ENCODE measurements at places on chromosomes 7 and 10.

- no peak for DNase-seq
Observed at GRCh38 chr7:30596721-30597120, 2.0 kb downstream of the GARS1 start.

GRCh38 chr7:130279286-130279685, 12.6 kb downstream of the CPA2 start:
- no peak for DNase-seq

DNA sequence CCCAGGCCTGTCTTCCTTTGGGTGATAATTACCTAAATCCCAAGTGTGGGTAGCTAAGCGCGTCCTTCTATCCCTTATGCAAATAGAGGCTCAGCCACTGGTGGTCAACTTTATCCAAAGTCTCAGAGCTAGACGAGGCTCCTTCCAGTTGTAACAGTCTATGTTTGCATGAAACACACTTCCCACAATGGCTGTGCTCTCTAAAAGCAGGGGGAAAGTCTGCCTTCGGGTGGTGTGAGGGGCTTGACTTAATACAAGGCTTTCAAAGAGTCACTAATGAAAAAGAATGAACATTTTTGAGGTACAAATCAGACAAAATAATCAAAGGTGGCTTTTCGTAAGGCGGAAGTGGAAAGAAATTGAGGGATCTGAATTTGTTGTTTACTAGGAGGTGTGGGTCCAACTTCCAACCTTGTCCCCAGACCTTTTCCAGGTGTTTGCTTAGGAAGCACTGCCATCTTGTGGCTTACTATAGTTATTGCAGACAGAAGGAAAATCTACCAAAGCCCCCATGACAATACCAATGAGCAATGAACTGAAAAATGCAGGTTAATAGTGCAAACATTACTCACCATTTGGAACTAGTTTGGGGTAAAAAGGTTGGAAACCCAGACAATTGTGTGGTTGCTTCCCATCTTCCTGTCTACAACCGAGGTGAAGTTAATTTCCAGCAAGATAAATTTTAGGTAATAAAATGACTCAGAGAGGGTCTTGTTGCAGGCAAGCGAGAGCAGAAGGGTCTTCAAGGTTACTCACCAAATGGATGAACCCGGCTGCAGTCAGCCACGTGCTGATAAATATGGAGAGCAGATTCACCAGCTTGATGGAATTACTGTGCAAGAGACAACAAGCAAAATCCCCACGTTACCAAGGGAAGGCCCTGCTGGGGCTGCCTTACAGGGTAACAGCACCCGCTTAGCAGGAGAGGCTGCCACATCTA, 525.7 kb downstream of the KCNMA1 start:
- DNase-seq = peak; percentile 53

- peak; percentile 45 for DNase-seq
Observed at GRCh38 chr7:117283371-117283770, 39.5 kb downstream of the WNT2 start.

DNA sequence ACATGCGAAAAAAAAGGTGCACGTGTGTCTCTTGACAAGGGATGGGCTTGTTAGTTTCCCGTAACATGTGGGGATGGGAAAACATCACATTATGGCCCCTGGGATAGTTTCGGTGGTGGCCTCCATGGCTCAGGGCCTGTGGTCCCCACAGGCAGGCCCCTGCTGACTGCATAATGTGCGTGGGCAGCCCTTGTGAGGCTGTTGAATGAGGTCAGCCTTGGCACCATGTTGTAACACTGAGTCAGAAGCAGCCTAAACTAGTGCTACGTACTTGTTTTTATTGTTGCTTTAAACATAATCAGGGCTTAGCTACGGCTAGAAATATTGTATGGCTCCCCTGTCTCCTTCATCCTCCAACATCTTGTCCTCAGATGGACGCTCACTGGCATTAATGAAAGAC, 80.6 kb downstream of the BEND7 start:
- no peak for DNase-seq

- no peak for DNase-seq
Observed at GRCh38 chr10:3419719-3420495, 247.3 kb upstream of the PITRM1 start.

DNA sequence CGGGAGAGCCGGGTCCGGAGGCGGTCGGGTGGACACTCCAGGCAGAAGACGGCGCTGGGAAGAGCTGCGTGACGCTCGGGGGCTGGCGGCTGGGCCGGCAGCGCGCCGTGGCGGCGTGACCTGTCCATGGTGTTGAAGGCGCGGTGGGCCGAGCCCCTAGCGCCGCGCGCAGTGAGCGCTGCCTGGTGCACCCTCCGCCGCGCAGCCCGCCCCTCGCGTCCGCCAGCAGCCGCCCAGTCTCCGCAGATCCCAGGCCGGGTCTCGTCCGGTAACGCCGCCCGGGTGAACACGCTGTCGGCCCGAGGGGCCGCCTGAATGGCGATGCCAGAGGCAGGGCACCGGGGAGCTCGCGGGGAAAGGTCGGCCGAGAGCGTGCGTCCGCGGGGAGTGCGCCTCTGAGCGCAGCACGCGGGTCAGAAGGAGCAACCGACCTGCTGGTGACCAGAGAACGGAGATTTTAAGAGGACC, 657 bp upstream of the TMEM178B start:
- no peak for DNase-seq
